Hepatocyte (in vitro differentiated cells): ENCODE measurements at places on chromosomes 12 and 14. TPM values are rescaled to one million over a fixed set of nuclear protein-coding genes. Genes with fewer than 3 reads are reported as not detected.
A peak's percentile ranks its signal among the peaks of the same experiment; 100 is the strongest.

- peaks cover 13% of the 10 kb centered on the region for H3K4me1 ChIP-seq
- H3K4me3 ChIP-seq = no peak overlapping the region
- DNase-seq = no peak
- peak overlapping the region; percentile 18 for H3K27ac ChIP-seq
- H3K36me3 ChIP-seq = no peaks in the 10 kb centered on the region
Measured at GRCh38 chr12:64081008-64081404, 141.1 kb downstream of the KICS2 start.

- no peak overlapping the region for H3K4me3 ChIP-seq
- no peaks in the 10 kb centered on the region for H3K36me3 ChIP-seq
- peak overlapping the region; percentile 70 for H3K27ac ChIP-seq
- peaks cover 5% of the 10 kb centered on the region for H3K4me1 ChIP-seq
- no peak for DNase-seq
Measured at GRCh38 chr14:56334458-56334857, 216.2 kb downstream of the PELI2 start.

- H3K4me3 ChIP-seq = no peak overlapping the region
- H3K36me3 ChIP-seq = no peaks in the 10 kb centered on the region
- H3K27me3 ChIP-seq = no peaks in the 10 kb centered on the region
- no peak for DNase-seq
Measured at GRCh38 chr12:9719790-9720189, 13.1 kb downstream of the CLECL1 start.

DNA sequence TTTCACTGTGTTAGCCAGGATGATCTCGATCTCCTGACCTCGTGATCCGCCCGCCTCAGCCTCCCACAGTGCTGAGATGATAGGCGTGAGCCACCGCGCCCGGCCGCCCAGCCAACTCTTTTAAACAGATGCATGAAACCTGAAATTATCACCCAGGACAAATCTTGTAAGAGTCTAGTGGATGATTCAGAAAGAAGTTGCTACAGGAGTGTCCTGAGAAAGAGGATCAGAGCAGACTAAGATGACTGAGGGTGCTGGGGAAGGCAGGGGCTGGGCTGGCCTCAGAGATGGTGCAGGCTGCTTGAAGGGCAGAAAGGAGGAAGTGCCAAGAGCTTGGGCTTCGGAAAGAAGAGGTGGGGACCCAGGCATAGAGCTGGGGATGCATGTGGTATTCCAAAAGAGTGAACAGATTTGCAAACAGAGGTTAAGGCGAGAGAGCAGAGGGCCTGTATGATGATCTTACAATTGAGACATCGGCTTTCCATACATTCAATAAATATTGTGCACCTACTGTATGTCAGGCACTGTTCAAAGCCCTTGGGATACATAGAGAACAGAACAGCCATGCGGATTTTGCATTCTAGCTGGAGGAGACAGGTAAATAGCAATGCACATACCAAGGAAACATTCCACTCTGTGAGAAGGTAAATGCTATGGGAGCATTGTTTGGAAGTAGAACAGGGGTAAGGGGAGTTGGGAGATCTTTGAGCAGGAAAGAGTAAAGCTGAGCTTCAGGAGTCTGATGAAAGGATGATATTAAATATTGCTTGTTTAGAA is 7.4 kb upstream of the CD9 start:
- no peaks in the 10 kb centered on the region for H3K27me3 ChIP-seq
- H3K27ac ChIP-seq = no peak overlapping the region
- peaks cover 16% of the 10 kb centered on the region for H3K4me1 ChIP-seq
- no peak overlapping the region for H3K4me3 ChIP-seq

GRCh38 chr12:32718926-32719325 is 36.8 kb downstream of the YARS2 start:
- H3K4me1 ChIP-seq = no peaks in the 10 kb centered on the region
- DNase-seq = no peak
- no peak overlapping the region for H3K4me3 ChIP-seq
- no peaks in the 10 kb centered on the region for H3K27me3 ChIP-seq
- H3K36me3 ChIP-seq = no peaks in the 10 kb centered on the region
- H3K27ac ChIP-seq = no peak overlapping the region

GRCh38 chr14:94129758-94130414 is 482 bp upstream of the IFI27L2 start:
- DNase-seq = peak; percentile 49
- no peaks in the 10 kb centered on the region for H3K4me1 ChIP-seq
- no peak overlapping the region for H3K27ac ChIP-seq
- H3K36me3 ChIP-seq = no peaks in the 10 kb centered on the region
- no peaks in the 10 kb centered on the region for H3K27me3 ChIP-seq

DNA sequence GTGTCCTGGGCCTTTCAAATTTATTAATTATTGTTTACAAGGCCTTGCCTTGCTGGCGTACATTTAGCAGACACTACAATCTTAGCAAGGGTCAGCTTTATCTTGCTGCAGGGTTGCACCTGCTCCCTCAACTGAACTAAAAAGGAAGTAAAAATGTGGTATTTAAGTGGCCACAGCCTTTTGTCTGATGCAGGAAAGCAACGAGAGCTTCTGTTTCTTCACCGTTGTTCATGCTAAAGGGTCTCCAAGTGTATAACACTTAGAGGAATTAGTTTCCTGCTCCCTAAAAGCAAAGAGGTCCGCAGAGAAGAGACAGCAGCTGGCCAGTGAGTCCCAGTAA is 62.8 kb upstream of the EGLN3 start:
- H3K27me3 ChIP-seq = no peaks in the 10 kb centered on the region
- no peaks in the 10 kb centered on the region for H3K36me3 ChIP-seq
- H3K4me1 ChIP-seq = no peaks in the 10 kb centered on the region

GRCh38 chr12:65911321-65911720 is 87.0 kb downstream of the HMGA2 start:
- H3K4me1 ChIP-seq = no peaks in the 10 kb centered on the region
- H3K27me3 ChIP-seq = no peaks in the 10 kb centered on the region
- no peak overlapping the region for H3K27ac ChIP-seq
- peak; percentile 16 for DNase-seq
- no peak overlapping the region for H3K4me3 ChIP-seq
- no peaks in the 10 kb centered on the region for H3K36me3 ChIP-seq

The CTSG gene
- not detected in 2 replicates for total RNA-seq

The STON2 gene
- 20.9 and 22.7 TPM in 2 replicates for total RNA-seq

The GUCY2C gene
- total RNA-seq = 47.6 and 48.1 TPM in 2 replicates
